ENCODE measurements at places on chromosomes 3 and 15. TPM values are rescaled to one million over a fixed set of nuclear protein-coding genes. Genes with fewer than 3 reads are reported as not detected.

Gene LXN
- polyA plus RNA-seq: 46.8 TPM

Gene SIAH2
- 27.2 TPM for polyA plus RNA-seq

Gene GOLGA6A
- polyA plus RNA-seq: not detected

Gene POPDC2
- 1.2 TPM for polyA plus RNA-seq

Gene PPP1R14D
- not detected for polyA plus RNA-seq

Gene MKRN2OS
- not detected for polyA plus RNA-seq

Gene PLA2G4D
- not detected for polyA plus RNA-seq
